NB4 (cell line): ENCODE measurements at places on chromosomes 4 and X.

- DNase-seq, result no peak
Observed at GRCh38 chr4:140233791-140234696, 80.1 kb upstream of the MAML3 start.

- no peak for DNase-seq
Observed at GRCh38 chr4:76380561-76380960, 40.4 kb downstream of the CCDC158 start.

DNA sequence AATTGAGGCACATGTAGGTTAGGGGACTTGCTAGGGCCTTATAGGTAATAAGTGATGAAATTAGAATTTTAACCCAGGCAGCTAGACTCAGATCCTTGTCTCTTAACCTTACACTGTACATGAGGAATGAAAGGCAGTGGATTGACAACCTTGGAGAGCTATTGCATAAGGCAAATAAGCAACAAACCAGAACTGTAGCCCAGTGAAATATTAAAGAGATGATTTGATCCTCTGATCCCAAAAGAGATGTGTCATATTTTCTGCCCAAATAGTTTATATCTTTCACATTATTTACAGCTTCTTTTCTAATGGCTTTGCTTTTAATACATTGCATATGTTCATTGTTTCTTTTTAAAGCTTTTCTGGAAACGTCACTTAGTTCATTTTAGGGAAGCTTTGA is 252.6 kb downstream of the ANK2 start:
- DNase-seq, result no peak

- DNase-seq, result no peak
Observed at GRCh38 chr4:61210186-61210939, 10.2 kb downstream of the ADGRL3 start.

- no peak for DNase-seq
Observed at GRCh38 chr4:53840643-53841042, 223.8 kb downstream of the CHIC2 start.
